GM10248 (cell line): ENCODE measurements at places on chromosomes 4 and X.

- DNase-seq: no peak
These were observed 76.6 kb downstream of the FBXW7 start for GRCh38 chr4:152459326-152459725.

GRCh38 chrX:129586446-129586845, 46.4 kb downstream of the OCRL start:
- no peak for DNase-seq

- no peak for DNase-seq
These were observed 590.9 kb downstream of the ARAP2 start for GRCh38 chr4:35653451-35653850.

GRCh38 chr4:151641983-151642382, 118.8 kb downstream of the GATB start:
- DNase-seq: no peak

DNA sequence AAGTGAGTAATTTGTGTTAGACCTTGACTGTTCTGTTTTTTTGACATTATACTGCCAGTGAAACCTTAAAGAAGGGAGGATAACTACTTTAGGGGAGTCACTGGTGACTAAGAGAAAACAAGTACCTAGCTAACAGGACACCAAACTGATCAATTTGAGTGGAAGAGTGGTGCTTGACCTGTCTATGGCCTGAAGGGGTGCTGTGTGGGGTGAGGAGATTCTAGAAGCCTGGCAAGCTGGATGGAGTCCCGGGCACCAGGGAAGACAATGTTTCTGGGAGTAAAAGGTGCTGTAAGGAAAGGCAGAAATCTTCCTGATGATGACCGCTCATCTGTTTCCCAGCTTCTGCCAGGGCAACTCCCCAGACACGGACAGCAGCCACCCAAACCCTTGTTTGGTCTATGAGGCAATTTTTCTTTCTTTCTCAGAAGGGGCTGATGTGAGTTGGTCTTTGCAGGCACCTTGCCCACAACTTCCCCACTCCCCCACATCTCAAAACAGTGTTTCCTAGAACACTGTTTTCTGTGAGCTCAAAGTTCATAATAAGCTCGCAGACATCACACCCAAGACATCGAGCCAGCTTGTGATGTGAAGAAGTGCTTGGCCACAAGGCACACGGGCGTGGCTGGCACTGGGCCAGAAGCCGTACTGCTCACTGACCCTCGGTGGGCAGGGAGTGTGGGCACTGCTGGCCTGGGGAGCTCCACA, 4.6 kb downstream of the TXK start:
- peak; percentile 21 for DNase-seq

GRCh38 chr4:39543034-39543433, 15.8 kb upstream of the UGDH start:
- no peak for DNase-seq

DNA sequence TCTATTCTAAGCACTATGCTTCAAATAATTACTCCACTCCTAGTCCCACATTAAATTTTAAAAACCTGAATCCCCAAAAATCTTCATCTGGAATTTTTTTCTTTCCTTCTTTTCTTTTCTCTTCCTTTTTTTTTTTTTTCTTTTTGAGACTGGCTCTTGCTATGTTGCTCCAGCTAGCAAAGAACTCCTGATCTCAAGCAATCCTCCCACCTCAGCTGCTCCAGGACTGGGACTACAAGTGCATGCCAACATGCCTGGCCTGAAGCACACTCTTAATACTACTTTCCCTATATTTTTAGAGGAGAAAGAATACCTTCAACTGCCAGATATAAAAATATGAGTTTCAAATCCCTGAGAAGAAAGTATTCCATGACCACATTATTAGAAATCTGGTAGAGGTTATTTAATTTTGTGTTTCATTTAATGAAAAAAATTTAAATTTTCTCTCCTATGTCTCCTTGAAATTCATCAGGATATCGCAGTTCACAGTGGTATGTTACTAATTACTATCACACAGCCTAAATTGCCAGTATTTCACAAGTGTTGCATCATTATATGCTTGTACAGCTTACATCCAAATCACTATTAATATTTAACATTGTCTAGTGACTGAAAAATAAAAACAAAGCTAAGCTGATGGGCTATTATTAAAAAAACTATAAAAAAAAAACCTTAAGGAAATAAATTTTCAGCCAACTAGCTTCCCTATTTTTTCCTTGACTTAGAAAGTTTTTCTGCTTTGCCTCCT, 227.8 kb downstream of the NAF1 start:
- DNase-seq: no peak

DNA sequence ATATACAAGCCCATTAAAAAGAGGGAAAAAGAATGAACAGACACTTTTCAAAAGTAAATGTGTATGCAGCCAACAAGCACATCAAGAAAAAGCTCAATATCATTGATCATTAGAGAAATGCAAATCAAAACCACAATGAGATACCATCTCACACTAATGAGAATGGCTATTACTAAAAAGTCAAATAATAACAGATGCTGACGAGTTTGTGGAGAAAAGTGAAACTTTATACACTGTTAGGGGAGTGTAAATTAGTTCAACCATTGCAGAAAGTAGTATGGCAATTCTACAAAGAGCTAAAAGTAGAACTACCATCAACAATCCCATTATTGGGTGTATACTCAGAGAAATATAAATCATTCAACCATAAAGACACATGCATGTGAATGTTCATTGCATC, 203.0 kb downstream of the ARAP2 start:
- no peak for DNase-seq

DNA sequence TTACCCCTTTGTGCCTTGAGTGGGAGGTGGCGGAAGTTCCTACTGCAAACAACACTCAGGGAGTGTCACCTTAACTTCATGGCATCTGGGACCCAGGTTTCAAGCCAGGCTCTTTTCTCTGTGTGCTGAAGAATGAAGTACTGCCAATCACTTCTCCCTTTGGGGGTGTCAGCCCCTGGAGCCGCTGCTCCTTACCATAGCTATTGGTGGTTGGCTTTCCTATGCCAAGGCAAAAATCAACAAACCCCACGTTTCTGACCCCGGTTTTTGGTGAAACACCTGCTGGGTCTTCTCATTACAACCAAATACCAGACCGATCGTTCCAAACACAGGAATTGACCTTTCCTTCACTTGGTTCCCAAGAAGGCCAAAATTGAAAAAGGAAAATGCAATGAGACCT, 19.7 kb upstream of the SLC2A9 start:
- no peak for DNase-seq

DNA sequence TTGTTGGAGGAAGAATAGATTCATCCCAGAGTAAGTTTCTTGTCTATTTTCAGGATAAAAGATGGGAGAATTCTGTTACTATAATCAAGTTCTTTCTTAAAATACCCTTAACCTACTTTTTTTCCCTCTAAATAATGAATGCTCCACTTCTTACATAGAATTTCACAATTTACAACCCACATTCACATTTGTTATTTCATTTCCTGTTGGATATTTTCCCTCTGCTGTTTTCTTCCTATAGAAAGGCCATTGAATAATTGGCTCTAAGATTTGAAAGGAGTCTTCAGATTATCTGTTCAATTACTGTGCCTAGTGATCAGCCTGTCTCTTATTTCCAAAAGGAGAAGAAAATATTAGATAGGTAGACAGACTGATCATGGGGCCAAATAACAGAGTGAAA, 79.7 kb downstream of the CPE start:
- DNase-seq: no peak

DNA sequence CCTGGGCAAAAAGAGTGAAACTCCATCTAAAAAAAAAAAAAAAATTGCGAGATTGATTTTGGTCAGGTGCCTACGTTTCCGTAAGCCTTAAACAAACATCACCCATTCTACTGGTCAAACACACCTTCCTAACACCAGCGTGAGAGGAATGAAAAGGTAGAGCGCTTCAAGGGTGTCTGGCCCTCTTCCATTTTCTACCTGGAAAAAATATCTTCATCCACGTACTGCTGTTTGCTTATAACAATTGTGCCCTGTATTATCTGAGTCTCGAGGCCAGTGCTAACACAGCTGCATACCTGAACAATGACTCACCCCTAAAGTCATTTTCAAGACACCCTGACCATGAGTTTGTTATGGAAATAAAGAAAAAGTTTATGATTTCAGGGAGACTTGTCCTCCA, 13.9 kb downstream of the TMSB4X start:
- DNase-seq: no peak

DNA sequence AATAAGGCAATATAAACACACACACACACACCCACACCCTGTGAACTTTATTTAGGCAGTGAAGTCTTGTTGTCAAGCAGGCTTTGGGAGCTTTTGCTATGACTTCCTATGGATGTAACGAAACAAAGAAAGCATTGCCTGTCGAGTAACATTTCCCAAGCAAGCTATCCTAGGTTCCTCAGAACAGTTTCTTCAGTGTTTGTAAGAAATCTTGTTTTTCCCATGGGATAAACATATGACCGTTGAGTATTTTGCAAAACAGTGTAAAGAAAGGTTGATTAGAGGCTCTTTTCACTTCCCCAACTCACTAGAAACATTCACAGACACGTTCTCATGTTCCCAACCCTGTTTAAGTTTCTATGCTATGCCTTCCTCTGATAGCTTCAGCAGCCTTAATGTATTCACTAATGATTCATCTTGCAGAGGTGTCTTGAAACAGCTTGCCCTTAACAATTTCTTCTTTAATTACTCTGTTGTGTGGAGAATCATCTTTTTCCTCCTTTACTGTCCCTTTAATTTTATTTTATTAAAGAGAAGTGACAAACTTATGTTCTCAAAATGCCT, 1947.1 kb upstream of the TENM3 start:
- peak; percentile 6 for DNase-seq

DNA sequence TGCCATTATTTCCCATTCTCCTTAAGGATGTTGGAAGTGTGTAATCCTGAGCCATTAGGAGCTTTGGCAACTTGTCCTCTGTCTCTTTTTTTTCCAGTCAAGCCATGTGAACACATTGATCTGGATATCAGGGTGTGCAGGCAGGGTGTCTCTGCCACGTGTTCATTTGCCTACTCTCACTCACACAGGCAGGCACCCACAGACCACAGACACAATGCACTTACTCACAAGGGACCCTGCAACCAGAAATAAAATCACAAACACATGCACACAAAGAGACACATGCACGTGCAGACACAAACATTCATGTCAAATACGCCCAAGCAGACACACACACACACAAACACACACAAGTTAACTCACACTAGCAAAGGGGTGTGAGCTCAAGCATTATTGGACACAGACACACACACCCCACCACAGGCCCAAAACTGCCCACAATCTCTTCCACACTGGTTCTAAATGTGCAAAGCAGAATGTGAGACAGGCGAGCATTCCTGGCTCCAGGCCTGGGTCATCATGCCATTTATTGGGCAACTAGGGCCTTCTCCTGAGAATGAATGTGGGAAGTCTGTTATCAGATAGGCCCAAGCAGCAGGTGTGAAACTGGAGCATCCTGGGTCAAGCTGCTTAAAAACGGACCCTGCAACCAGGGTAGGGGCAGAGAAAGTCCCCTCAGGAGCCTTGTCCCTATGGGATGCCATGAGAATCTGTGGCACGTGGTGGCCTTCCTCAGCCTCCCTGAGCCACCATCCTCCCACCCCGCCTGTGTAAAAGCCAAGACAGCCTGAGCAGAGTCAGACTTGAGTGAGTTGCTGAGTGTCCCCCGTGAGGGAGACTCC, 63.4 kb downstream of the NBDY start:
- DNase-seq: no peak

- DNase-seq: no peak
These were observed 708.8 kb upstream of the GRIA3 start for GRCh38 chrX:122475306-122475705.

GRCh38 chrX:130738638-130739195, 164.3 kb downstream of the ENOX2 start:
- no peak for DNase-seq

DNA sequence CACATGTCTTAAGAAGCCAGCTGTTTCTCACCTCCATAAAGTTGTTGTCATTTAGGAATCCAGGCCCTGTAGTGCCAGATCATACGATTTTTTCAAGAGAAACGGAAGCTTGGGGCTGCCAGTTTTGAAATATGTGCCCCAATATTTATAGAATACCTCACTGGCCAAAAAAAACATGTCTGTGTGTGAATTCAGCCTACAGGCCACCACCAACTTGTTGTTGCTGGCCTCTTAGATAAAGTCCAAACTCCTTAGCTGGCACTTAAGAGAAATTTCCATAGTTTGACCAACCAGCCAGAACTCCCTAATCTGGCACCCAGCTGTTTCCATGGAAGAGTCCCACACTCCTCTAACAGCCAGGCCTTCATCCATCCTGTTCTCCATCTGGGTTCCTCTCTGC, 74.1 kb downstream of the WDR19 start:
- no peak for DNase-seq

DNA sequence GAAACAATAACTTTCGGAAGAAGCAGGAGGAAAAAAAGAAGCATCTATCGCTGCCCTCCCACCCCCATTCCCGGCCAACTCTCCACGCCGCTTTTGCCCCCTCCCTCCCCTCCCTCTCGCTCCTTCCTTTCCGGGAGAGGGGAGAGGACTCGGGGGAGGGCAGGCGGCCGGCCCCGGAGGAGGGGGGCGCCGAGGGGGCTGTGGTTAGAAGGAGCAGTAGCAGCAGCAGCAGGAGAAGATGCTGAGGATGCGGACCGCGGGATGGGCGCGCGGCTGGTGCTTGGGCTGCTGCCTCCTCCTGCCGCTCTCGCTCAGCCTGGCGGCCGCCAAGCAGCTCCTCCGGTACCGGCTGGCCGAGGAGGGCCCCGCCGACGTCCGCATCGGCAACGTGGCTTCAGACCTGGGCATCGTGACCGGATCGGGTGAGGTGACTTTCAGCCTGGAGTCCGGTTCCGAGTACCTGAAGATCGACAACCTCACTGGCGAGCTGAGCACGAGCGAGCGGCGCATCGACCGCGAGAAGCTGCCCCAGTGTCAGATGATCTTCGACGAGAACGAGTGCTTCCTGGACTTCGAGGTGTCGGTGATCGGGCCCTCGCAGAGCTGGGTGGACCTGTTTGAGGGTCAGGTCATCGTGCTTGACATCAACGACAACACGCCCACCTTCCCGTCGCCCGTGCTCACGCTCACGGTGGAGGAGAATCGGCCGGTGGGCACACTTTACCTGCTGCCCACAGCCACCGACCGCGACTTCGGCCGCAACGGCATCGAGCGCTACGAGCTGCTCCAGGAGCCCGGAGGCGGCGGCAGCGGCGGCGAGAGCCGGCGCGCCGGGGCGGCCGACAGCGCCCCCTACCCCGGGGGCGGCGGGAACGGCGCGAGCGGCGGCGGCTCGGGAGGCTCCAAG, 1.3 kb downstream of the PCDH7 start:
- DNase-seq: peak; percentile 16

- no peak for DNase-seq
These were observed 81.6 kb downstream of the SORBS2 start for GRCh38 chr4:185730387-185730786.

DNA sequence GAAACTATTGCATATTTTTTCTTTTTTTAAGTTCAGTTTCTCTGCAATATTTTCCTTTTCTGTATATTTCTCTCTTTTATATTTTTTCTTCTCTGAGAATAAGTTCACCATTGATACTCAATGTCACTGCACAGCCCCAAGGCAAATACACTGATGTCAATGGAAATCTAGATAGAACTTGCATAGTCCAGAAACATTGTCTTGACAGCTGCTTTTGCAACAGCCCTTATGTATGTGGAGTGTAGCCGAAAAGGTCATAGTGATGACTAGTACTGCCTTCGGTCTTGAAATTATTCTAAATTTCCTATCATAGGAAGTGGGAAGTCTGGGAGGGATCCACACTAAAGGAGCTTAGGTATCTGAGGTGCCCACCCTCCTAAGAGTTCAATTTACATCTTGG, 150.0 kb downstream of the SPOCK3 start:
- DNase-seq: no peak
